Psoas muscle (tissue), 8 donors: ENCODE measurements at places on chromosomes 1 and 21. TPM values are rescaled to one million over a fixed set of nuclear protein-coding genes. Genes with fewer than 3 reads are reported as not detected.
A peak's percentile ranks its signal among the peaks of the same experiment; 100 is the strongest.

The HES3 gene
- total RNA-seq = not detected

GRCh38 chr1:99969260-99969728, 502 bp upstream of the SLC35A3 start:
- H3K4me3 ChIP-seq = peak overlapping the region; percentile 98
- H3K27ac ChIP-seq = peak overlapping the region; percentile 74
- no peak for DNase-seq
- no peaks in the 10 kb centered on the region for H3K27me3 ChIP-seq
- H3K4me1 ChIP-seq = peaks cover 13% of the 10 kb centered on the region

- H3K36me3 ChIP-seq = no peaks in the 10 kb centered on the region
- H3K4me1 ChIP-seq = no peaks in the 10 kb centered on the region
- no peak overlapping the region for H3K27ac ChIP-seq
These were observed 578.6 kb downstream of the MATN1 start for GRCh38 chr1:30144831-30145230.

GRCh38 chr1:245434280-245434679, 279.5 kb downstream of the KIF26B start:
- H3K4me1 ChIP-seq = no peaks in the 10 kb centered on the region
- no peak overlapping the region for H3K4me3 ChIP-seq
- no peak overlapping the region for H3K27ac ChIP-seq

The SLC6A9 gene
- 0.73 TPM for total RNA-seq

DNA sequence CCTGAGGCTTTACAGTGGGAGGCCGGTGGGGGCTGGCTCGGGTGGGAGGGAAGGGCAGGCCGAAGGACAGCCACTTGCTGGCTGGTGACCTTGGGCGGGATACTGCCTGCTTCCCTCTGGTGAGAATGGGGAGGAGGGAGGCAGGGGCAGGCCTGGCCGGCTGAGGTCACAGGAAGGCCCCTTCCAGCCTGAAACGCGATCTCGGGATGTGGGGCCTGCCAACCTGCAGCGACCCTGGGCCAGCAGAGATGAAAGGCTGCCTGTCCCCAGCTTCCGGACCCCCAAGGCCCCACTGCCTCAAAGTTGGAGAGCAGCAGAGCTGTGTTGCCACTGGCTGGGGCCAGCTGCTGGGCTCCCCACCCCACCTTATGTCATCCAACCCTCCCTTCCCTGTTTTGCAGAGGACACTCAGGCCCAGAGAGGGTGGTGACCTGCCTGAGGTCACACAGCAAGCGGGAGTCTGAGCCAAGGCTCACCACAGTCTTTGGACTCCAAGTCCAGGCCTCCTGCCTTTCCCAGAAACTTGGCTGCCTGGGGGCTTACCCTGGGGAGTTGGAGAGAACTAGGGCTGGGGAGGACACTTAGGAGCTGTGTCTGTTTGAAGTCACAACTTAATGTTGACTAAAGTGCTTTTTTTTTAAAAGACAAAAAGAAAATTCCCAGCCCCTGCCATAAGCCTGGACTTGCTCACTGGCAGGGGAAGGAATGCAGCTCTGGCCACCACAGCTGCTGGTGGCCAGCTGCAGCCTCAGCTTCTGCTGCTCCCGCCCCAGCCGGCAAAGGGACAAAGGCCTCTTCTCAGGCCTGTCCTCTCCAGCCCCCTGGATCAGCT, 14.8 kb upstream of the WASF2 start:
- H3K27me3 ChIP-seq = no peaks in the 10 kb centered on the region
- peak overlapping the region; percentile 80 for H3K27ac ChIP-seq
- H3K4me3 ChIP-seq = peak overlapping the region; percentile 7
- H3K36me3 ChIP-seq = no peaks in the 10 kb centered on the region
- peaks cover 23% of the 10 kb centered on the region for H3K4me1 ChIP-seq

- DNase-seq = no peak
- H3K27ac ChIP-seq = no peak overlapping the region
- H3K27me3 ChIP-seq = peaks cover 3% of the 10 kb centered on the region
- H3K4me1 ChIP-seq = peaks cover 7% of the 10 kb centered on the region
- no peaks in the 10 kb centered on the region for H3K36me3 ChIP-seq
- H3K4me3 ChIP-seq = no peak overlapping the region
These were observed 3.3 kb downstream of the DLGAP3 start for GRCh38 chr1:34926156-34926555.

The CFHR3 gene
- not detected for total RNA-seq

The GLUL gene
- 1,167 TPM for total RNA-seq

The NTRK1 gene
- total RNA-seq = 0.16 TPM

- peaks cover 3% of the 10 kb centered on the region for H3K27me3 ChIP-seq
- DNase-seq = no peak
- no peak overlapping the region for H3K4me3 ChIP-seq
- H3K36me3 ChIP-seq = no peaks in the 10 kb centered on the region
These were observed 14.3 kb downstream of the WDR64 start for GRCh38 chr1:241666419-241666818.

DNA sequence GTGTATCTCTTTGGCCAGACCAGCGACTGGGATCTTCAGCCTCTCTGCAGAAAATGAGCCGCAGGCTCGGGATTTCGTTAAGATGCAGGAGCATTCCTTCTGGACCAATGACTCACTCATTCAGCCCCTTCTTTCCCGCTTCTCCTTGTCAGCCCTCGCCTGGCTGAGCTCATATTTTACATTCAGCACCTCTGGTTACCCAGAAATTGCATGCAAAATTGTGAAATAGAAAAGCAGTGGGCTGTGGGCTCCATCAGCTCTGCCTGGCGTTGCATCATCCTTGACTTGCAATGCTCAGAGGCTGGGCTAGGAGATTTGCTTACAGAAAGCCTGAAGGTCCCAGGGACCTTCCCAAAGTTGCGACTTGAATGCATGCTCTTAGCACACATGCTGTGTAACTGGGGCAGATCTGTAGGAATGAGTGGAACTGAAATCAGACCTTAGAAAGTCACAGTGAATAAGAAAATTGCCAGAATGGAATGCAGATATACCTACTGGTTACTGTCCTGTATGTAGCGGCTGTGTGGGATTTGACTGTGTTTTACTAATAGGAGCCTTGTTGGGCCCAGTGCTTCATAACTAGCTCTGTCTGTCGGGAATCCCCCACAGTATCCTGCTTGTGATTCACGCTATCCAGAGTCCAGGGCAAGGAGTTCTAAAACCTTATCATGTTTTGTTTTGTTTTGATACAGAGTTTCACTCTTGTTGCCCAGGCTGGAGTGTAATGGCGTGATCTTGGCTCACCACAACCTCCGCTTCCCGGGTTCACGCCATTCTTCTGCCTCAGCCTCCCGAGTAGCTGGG, 444.8 kb downstream of the KIF26B start:
- peak; percentile 68 for DNase-seq
- H3K36me3 ChIP-seq = no peaks in the 10 kb centered on the region
- H3K27me3 ChIP-seq = no peaks in the 10 kb centered on the region
- H3K4me1 ChIP-seq = no peaks in the 10 kb centered on the region
- no peak overlapping the region for H3K4me3 ChIP-seq

The ZNF326 gene
- total RNA-seq = 16.0 TPM

- no peak for DNase-seq
- H3K27ac ChIP-seq = no peak overlapping the region
- H3K36me3 ChIP-seq = peaks cover 21% of the 10 kb centered on the region
- H3K4me3 ChIP-seq = no peak overlapping the region
- H3K4me1 ChIP-seq = no peaks in the 10 kb centered on the region
These were observed 34.1 kb downstream of the SOAT1 start for GRCh38 chr1:179327679-179328078.

DNA sequence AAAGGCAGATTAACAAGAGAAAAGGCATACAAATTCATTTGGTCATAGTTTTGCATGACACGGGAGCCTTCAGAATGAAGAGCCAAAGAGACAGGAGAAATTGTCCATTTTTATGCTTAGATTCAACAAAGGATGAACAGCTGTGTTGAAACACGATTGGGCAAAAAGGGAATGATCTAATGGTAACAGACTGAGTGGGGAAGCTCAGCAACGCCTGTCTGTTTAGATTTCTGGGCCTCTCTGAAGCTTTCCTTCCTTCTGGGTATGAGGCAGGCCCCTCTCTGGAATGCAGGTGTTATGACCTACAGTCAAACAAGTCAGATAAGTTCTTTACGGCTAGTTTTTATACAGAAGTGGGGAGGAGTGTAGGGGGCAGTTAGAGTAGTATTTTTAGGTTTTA, 154.6 kb downstream of the RGS7 start:
- no peaks in the 10 kb centered on the region for H3K4me1 ChIP-seq
- H3K27me3 ChIP-seq = no peaks in the 10 kb centered on the region
- H3K36me3 ChIP-seq = no peaks in the 10 kb centered on the region
- H3K27ac ChIP-seq = no peak overlapping the region
- no peak for DNase-seq

- DNase-seq = no peak
- H3K36me3 ChIP-seq = no peaks in the 10 kb centered on the region
- H3K27me3 ChIP-seq = no peaks in the 10 kb centered on the region
- peaks cover 15% of the 10 kb centered on the region for H3K4me1 ChIP-seq
These were observed 100.3 kb downstream of the PHTF1 start for GRCh38 chr1:113659035-113659434.

The EPS8L3 gene
- 0.64 TPM for total RNA-seq

GRCh38 chr1:18532390-18533170, 51.9 kb downstream of the KLHDC7A start:
- peaks cover 2% of the 10 kb centered on the region for H3K27me3 ChIP-seq
- no peak for DNase-seq
- H3K4me3 ChIP-seq = no peak overlapping the region
- H3K36me3 ChIP-seq = no peaks in the 10 kb centered on the region
- H3K4me1 ChIP-seq = no peaks in the 10 kb centered on the region
- no peak overlapping the region for H3K27ac ChIP-seq

- DNase-seq = no peak
- H3K36me3 ChIP-seq = no peaks in the 10 kb centered on the region
- H3K4me1 ChIP-seq = no peaks in the 10 kb centered on the region
- no peak overlapping the region for H3K27ac ChIP-seq
- H3K27me3 ChIP-seq = peaks cover 20% of the 10 kb centered on the region
- no peak overlapping the region for H3K4me3 ChIP-seq
These were observed 16.1 kb downstream of the TNFRSF8 start for GRCh38 chr1:12078938-12079861.

The NUF2 gene
- 0.37 TPM for total RNA-seq

The NTMT2 gene
- not detected for total RNA-seq

- no peak overlapping the region for H3K27ac ChIP-seq
- no peaks in the 10 kb centered on the region for H3K27me3 ChIP-seq
- H3K4me1 ChIP-seq = peaks cover 5% of the 10 kb centered on the region
- no peak for DNase-seq
- peak overlapping the region; percentile 51 for H3K4me3 ChIP-seq
These were observed 226.5 kb downstream of the SDCCAG8 start for GRCh38 chr1:243482141-243483022.

The USP48 gene
- total RNA-seq = 21.5 TPM

DNA sequence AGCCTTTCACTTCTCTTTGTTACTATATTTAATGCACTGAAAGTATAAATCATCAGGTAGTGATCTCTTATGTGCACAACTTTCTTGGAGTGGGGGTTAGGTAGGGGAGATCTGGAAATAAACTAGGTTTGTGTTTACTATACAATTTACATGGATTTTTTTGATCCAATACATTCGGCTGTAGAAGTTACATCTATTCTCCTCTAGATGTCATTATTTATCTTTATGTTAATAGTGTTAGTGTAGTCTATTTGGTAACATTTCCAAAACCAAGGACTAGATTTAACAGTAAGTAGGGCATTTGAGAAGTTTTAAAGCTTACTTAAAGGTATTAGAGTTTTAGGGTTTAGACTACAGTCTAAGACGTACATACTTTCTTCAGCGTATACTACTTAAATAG, 5.4 kb downstream of the VPS45 start:
- no peak overlapping the region for H3K27ac ChIP-seq
- peaks cover 4% of the 10 kb centered on the region for H3K4me1 ChIP-seq
- peaks cover 80% of the 10 kb centered on the region for H3K36me3 ChIP-seq
- H3K4me3 ChIP-seq = no peak overlapping the region

DNA sequence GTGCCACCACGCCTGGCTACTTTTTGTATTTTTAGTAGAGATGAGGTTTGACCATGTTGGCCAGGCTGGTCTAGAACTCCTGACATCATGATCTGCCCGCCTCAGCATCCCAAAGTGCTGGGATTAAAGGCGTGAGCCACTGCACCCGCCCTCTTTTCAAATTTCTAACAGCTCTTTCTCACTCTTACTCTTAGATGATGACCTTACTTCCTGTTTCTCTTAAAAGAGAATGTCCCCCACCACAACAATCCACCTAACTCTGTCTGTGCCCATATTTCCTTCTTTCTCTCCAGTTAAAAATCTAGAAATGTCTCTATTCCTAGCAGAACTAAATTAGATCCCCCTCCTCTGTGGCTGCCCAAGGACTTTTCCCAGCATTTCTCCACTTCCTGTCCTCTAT, 46.6 kb upstream of the RGS2 start:
- no peak overlapping the region for H3K4me3 ChIP-seq
- no peaks in the 10 kb centered on the region for H3K4me1 ChIP-seq
- DNase-seq = no peak

- no peaks in the 10 kb centered on the region for H3K27me3 ChIP-seq
- H3K27ac ChIP-seq = no peak overlapping the region
- no peaks in the 10 kb centered on the region for H3K4me1 ChIP-seq
These were observed 161.6 kb downstream of the LRRC40 start for GRCh38 chr1:70043804-70044203.

GRCh38 chr1:50970509-50970887, 453 bp downstream of the CDKN2C start:
- H3K36me3 ChIP-seq = no peaks in the 10 kb centered on the region
- peak overlapping the region; percentile 89 for H3K4me3 ChIP-seq
- peaks cover 22% of the 10 kb centered on the region for H3K4me1 ChIP-seq
- H3K27ac ChIP-seq = peak overlapping the region; percentile 99
- no peak for DNase-seq
- H3K27me3 ChIP-seq = no peaks in the 10 kb centered on the region

DNA sequence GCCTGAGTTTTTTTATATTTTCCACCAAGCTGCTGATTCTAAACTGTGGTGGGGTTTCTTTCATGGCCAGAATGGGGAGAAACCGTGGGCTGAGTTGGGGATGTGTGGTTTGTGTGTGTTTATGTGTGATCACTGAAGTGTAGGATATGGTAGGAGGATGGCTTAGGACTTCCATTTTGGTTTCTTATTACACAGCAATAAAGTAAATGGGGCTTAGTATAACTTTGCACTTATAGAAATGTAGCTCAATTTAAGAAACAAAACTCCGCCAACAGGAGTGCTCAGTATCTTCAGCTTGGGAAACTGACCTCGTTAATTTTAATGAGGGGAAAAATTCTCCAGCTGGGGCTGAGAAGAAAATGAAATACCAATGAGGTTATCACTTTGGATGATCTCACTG, 77.8 kb downstream of the PBX1 start:
- no peaks in the 10 kb centered on the region for H3K36me3 ChIP-seq
- H3K27ac ChIP-seq = peak overlapping the region; percentile 95
- DNase-seq = no peak
- no peak overlapping the region for H3K4me3 ChIP-seq
- peaks cover 84% of the 10 kb centered on the region for H3K4me1 ChIP-seq
- no peaks in the 10 kb centered on the region for H3K27me3 ChIP-seq

The BPNT1 gene
- total RNA-seq = 5.8 TPM

GRCh38 chr1:211329764-211330201, 3.1 kb downstream of the TRAF5 start:
- no peaks in the 10 kb centered on the region for H3K36me3 ChIP-seq
- H3K4me3 ChIP-seq = no peak overlapping the region
- H3K4me1 ChIP-seq = peaks cover 3% of the 10 kb centered on the region
- no peak for DNase-seq
- no peaks in the 10 kb centered on the region for H3K27me3 ChIP-seq

The LCE1F gene
- total RNA-seq = not detected
